ENCODE measurements at places on chromosomes 12 and 14.
A peak's percentile ranks its signal among the peaks of the same experiment; 100 is the strongest.

DNA sequence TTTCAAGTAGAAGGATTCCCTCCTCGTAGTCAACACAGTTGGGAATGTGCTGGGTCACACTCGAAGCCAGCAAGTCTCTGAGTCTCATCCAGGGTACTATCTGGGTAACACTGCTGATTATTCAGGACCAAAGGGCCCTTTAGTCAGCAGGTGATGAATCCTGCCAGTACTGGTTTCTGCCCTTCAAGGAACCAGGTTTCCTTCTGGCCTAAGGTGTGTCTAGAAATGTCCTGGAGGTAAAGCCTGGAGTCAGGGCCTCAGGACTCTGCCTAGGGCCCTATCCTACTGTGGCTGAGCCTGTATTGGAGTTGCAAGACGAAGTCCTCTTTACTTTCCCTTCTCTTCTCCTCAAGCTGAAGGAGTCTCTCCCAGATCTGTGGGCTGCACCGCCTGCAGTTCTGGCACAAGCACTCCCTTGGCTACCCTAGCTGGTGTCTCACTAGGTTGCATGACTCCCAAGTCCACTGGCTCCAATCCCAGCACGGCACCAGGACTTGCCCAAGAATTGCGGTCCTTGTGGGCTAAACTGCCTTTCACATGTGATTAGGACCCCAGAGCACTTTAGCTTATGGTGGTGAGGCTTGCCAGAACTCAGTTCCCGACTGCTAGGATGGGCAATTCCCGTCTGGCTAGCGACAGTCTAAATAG is 193.7 kb upstream of the PDE3A start:
- no peak for DNase-seq

- no peak for DNase-seq
Measured at GRCh38 chr14:49484180-49484579, 102.0 kb downstream of the RPS29 start.

DNA sequence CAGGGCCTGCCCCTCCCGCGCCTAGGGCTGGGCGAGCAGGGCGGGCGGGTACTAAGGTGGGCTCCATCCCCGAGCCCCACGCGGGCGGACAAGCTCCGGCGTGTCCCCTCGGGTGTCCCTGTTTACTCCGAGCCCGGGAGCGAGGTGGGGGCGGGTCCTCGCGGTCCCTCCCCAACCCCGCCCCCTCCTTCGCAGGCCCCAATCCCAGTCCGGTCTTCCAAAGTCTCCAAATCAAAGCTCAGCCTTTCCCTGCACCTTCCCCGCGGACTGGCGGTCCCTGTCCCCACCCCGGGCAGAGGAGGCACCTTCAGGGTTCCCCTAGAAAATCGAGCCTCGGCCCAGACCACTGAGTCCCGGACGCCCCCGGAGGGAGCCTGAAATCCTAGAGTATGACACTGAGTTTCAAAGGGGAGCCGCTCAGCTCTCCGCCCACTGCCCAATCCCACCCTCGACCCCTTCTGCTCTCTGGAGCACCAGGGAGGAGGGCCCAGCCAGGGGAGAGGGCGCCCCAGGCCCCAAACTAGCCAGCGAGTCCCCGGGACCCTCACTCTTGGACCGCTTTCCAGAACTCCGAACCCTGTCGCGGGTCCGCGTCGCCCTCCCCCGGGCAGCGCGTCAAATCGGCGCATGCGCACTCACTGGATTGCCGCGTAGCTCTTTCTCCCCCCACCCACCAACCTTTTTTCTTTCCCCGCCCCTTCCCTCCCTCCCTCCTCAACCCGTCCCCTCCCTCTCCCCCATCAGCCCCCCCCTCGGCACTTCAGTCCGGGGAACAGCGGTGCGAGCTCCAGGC is at the start of gene LRP1:
Gene LRP1 (plus strand): TSS at position 758 of the 793 bp plus-strand sequence. CDS start 482 bp downstream, outside the sequence.
- DNase-seq: peak; percentile 84

DNA sequence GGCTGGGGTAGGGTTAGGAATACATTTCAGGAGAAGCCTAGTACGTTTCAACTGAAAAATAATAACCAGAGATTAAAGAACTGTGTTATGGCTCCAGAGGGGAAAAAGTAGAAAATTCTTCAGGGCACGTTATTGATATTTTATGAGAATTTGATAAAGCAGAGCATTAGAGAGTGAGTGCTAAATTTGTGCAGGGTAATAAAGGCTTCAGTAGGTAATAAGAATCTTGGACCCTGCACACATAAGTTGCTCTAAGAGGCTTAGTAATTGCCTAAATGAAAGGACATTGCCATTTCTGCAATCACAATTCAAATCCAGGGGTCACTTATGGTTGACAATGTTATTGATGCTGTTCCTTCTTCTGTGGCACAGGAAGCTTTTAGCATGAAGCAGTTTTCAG is 439.4 kb upstream of the DCN start:
- DNase-seq: no peak

DNA sequence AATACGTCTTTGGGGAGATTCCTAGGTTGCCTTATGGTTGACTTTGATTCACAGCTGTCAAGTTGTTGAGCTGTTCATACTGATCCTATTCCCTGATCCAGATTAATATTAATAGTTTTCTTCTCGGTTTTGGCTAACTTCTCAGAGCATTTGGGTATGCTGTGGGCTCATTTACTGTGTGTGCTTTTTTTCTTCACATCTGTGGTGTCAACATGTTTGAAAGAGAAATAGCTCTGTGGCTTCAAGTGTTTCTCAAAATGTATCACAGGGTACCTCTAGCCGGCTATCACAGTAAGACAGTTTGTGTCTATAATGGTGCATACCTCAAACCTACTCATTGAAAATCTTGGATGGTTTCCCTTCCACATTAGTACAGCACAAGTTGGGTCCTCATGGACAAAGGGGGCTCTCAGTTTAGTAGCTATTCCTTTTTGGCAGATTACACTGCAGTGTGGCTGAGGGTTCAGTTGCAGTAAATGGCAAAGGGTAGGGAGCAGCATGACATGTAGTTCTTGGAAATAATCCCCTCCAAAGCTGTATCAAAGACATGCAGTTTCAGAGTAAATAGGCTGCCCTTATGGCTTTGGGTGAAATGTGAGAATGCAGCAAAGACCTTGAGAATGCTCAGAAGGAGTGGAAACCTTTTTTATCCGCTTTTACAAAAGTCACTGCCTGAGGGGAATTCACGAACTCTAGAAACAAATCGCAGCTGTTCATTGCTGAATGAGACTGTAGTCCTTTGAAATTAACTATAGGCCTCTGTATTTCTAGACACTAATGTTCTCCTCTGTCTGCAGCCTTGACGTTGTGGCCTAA is 102.4 kb upstream of the ATF1 start:
- no peak for DNase-seq

Measured in ELR (cell line).